ENCODE measurements at places on chromosomes 16 and 17.

DNA sequence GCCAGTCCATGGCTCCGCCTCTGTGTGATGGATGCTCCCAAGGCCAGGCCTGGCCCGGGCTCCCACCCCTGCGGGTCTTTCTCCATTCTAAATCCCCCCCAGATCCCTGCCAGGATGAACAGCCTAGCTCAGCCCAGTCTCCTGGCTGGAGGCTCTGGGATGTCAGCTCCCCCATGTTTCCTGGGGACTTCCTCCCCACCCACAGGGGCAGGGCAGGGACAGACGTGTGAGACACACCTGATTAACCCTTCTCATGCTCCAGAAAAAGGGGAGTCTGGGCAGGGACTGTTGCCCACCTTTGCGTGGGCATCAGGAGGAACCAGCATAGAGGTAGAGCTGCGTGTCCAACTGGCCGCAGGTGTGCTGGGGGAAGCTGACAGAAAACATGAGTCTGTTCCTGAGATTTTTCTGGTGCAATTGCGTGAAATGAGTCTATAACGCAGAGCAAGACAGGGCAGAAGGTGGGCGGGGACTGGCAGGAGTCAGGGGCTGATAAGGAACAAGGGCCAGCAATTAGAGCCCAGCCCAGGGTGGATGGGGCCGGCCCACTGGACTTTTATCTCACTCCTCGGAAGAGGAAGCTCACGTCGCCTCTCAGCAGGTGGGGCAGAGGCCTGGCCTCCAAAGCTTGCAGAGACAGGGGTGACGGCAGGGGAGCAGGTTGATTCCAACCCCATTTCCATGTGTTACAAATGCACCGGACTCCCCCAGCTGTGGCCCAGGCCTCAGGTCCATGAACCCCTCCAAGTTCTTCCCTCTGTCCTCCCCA, 238.2 kb downstream of the RBFOX3 start:
- no peak for DNase-seq

DNA sequence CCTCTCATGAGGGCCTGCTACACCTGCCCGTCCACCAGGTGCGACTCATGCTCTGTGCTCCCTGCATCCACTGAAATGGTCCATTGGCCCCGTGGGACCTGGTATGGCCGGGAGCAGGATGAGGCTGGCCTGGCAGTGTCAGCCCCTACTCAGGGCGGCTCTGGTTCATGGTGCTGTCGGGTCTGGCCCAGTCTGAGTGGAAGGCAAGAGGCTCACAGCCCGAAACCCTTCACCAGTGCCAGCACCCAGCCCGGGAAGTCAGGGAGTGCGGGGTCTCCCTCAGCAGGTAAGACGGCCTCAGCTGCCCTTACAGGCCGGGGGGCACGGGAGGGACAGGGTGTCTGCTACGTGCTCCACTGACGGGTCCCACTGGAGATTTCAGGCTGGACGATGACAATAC, 40.5 kb upstream of the RASD1 start:
- DNase-seq = no peak

- DNase-seq = no peak
Measured at GRCh38 chr16:4631444-4631843, 6.8 kb downstream of the MGRN1 start.

DNA sequence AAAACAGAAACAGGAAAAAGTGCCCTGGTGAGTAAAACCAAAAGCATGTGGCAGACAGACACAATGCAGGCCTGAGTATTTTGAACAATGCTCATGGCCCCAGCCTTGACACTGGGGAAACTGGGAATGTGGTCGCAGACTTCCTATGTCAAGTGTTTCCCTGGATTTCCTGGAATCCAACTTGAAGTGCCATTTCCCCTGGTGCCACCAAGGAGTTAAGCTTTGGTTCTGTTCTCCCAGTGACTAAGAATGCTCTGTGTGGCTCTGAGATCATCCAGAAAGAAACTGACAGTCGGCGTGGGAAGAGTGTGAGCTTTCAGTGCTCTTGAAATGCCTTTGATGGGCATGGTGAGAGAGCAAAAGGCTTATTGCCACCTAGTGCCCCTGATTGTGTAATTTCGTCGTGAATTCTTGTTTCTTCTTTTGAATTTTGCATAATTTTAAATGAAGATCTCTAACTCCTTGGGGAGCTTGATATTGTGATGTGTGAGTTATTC, 96.0 kb downstream of the YPEL2 start:
- peak; percentile 77 for DNase-seq

- DNase-seq = peak; percentile 88
Measured at GRCh38 chr16:85354686-85355514, 242.6 kb upstream of the CIBAR2 start.

- DNase-seq = no peak
Measured at GRCh38 chr17:42283241-42284023, 4.9 kb upstream of the STAT5A start.

GRCh38 chr17:29240477-29240876, 6.2 kb upstream of the CRYBA1 start:
- no peak for DNase-seq

DNA sequence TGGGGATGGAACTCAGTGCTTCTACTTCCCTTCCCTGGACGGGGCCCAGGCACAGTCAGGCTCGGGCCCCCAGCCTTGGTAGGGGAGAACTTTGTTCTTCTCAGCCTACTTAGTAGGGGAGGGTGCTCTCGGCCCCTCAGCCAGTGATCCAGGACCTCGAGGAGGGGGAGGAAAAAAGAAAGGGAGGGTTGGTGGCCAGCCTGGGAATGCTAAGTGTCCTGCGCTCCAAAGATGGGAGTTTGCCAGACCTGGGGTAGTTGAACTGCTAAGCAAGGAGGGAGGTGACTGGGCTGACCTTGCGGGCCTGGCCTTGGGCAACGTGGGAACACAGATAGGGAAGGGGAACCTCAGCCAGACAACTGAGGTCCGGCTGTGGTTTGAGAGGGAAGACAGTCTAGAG, 12.2 kb downstream of the ADGRG1 start:
- DNase-seq = no peak

DNA sequence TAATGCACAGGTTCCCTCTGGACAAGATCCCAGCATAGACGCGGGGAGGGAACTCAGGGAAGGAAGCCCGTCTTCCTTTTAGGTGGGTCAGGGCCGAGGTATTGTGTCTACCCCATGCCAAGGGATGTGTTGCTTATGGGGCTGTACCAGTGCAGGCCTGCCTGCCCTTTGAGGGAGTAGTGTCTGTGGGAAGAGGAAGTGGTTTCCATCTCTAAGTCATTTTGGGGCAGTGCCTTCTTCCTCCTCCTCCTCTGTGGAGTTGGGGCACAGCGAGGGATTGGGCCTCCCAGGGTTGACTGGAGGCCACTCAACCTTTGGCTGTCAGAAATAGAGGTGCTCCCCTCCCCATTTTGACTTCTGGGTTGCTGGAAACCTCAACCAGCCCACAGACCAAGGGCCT, 26.5 kb downstream of the GJD3 start:
- DNase-seq = no peak

All from AG08395 (cell line).